ENCODE measurements at places on chromosomes 3 and 15.

GRCh38 chr15:74252721-74253120, 16.6 kb downstream of the CCDC33 start:
- DNase-seq = no peak

DNA sequence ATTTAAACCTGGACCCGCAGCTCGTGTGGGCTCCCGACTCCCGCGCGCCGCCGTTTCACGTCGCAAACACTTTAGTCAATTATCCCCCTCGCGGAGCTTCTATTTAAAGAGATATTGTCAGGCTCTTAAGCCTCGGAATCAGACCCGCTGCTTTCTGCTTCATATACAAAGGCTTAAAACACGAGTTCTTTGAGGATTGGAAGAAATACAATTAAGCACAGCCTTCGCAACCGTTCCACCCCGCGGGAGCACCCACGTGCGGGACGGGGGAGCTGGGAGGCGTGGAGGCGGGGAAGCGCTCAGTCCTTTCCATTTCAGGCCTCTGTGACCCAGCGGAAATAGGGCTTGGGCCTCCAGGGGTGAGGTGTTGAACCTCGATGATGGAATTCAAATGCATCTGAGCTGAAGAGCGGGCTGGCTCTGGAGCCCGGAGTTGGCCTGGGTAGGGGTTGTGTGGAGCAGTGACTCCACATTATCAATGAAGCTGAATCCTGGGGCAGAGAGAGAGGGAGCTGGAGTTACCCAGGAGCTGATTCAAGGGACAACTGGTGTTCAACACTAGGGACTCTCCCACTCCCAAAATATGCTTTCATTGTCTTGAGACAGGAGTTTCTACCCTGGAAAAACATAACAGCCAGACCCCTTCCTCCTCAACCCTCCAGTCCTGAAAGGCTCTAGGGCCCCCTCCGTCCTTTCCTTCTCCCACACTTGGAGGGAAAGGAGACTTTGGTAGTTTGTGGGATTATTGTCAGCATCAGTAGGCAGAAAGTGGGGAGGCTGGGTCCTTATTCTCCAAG, 2.4 kb downstream of the ANKRD63 start:
- no peak for DNase-seq

DNA sequence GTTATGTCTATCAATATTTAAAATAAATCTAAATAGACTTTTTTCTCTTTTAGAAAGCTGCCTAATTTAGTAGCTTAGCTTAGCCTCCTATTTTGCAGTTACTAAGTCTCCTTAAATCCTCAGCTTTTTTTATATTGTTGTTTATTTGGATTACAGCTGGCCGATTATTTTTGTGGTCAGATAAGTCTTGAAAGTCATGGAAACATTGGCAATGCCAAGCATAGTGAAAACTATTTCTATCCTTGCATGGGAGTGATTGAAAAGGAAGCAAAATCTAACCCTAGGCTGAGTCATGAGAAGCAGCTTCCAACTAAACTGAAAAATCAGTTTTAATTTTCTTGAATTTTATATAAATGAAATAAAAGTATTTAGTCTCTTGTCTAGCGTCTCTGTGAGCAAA, 1063.0 kb upstream of the GBE1 start:
- DNase-seq = no peak

- no peak for DNase-seq
These were observed 105.4 kb downstream of the SCAPER start for GRCh38 chr15:76799760-76800159.

DNA sequence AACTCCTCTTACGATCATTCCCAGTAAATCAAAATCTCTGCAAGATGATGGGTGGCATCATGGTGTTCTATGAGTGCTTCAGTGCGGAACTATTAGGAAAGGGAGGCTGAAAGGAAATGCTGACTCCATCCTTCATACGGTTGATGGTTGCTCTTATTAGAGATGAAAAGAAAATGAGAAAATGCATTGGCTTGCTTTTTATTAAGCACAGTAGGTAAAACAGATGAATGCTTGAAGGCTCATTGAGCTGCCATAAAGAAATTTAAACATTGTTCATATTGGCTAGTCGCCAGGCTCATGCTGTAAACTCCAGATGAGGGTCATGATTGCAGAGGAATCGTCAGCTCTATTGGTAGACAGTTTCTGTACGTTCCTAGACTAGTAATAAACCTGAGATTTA, 115.8 kb downstream of the EPHA3 start:
- no peak for DNase-seq

DNA sequence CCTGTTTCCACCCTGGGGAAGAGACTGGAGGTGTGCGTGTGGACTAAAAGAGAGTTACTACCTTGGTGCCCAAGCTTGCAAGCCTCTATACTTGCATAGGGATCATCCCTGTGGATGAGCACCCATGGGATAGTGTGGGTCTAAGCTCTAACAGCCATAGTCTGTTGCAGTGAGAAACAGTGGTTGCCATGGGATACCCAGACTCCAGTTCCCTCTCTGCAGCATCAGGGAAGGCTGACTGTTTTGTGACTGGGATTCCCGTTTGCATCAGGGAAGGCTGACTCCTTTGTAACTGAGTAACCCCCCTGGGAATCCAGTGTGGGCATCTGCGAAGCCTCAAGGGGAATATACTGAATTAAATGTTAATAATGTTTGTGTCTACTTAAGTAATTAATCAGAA, 196.1 kb downstream of the ZNF621 start:
- no peak for DNase-seq

DNA sequence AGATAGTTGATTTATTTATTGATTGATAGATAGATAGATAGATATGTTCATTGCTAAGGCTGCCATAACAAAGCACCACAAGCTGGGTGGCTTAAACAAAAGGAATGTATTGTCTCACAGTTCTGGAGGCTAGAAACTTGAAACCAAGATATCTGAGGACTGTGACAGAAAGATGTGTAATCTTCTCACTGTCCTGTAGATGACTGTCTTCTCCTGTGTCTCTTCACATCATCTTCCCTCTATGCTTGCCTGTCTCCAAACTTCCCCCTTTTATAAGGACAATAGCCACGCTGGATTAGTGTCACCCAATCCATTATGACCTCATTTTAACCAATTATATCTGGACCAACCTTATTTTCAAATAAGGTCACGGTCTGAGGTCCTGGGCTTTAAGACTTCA, 40.9 kb downstream of the GNB4 start:
- no peak for DNase-seq

DNA sequence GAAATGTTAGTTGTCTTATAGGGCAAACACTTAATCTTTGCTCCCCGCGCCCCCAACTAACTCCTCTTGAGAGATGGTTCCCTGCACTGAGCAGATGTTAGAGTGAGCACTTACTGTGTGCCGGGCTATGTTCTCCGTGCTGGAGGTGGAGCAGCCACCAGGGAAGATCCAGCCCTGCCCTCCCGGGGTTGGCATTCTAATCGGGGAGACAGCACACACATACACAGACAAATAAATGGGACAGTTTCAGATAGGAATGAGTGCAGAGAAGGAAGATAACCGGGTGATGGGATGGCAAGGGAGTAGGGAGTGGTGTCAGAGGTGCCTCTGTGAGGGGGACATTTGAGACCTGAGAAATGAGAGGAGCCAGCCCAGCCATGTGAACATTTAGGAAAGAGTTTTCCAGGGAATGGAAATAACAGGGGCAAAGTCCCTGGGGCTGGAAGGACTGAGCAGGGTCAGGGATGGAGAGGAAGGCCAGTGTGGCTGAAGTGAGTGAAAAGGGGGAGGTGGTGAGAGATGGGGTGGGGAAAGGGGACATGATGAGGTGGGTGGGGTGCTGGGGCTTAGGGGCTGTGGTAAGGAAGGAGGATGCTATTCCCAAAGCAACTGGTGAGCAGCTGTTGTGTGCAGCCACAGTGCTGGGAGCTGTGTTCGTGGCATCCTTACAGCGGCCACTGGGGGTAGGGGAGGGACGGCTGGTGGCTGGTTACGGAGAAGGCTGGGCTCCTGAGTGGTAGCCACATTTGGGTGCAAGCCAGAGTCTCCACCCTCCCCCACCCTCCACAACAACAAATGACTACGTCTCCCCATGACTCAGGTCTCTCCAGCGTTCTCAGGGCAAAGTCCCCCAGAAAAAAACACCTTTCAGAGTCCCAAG, 15.4 kb upstream of the FGD5 start:
- DNase-seq = no peak

- no peak for DNase-seq
These were observed 20.0 kb upstream of the CMTM6 start for GRCh38 chr3:32522682-32523081.

DNA sequence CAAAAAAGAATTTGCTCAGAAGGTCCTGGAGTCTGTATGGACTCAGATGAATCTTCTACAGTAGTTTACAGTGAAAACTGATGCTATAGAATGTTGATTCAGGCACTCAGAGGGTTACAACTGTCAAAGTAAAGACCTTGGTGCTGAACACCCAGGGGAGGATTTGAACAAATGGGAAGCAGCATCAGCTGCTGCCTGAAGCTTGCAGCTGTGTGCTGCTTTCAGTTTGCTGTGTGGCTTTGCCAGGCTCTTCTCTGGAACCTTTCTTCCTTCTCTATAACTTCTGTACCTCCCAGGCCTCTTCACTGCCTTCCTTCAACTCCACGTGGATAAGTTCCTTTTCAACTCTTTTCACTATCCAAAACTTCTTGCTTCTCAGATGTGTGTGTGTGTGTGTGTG, 214.2 kb downstream of the GRM7 start:
- DNase-seq = no peak

- no peak for DNase-seq
These were observed 6.6 kb downstream of the CLSTN2 start for GRCh38 chr3:139941580-139941979.

- no peak for DNase-seq
These were observed 62.8 kb downstream of the XRN1 start for GRCh38 chr3:142385078-142385477.

GRCh38 chr15:68148039-68148438, 57.1 kb downstream of the CALML4 start:
- DNase-seq = no peak

DNA sequence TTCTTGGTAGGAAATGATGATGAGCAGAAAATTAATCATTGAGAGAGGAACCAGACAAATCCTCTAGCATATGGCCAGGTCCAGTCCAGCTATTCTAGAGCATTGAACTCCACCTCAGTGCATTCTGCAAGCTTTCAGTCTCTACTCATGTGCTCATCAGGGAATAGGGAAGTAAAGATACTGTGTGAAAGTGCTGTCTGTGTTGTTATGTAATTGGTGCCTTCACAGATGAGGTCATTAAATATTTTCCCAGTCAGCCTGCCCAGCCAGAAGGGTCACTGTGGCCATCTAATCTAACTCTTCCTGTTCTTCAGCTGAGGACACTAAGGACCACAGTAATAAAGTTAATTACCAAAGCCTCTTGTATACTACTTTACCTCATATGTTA, 28.2 kb downstream of the C3orf62 start:
- DNase-seq = no peak

DNA sequence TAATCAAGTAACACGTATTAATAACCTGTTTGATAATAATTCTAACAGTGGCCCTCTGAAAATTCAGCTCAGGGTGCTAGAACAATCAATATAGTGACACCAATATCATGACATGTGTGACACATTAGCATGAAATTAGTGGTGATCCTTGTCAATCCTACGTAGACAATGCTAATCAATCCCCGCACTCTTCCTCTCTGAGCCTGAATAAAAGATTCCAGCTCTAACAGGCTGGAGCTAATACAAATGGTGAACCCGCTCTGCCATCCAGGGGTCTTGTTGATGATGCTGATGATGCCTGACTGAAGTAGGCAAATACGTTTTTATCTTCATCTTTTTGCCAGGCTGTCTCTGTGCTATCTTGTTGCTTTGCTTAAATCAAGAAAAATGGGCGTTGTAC, 462.5 kb downstream of the MAGI1 start:
- no peak for DNase-seq

DNA sequence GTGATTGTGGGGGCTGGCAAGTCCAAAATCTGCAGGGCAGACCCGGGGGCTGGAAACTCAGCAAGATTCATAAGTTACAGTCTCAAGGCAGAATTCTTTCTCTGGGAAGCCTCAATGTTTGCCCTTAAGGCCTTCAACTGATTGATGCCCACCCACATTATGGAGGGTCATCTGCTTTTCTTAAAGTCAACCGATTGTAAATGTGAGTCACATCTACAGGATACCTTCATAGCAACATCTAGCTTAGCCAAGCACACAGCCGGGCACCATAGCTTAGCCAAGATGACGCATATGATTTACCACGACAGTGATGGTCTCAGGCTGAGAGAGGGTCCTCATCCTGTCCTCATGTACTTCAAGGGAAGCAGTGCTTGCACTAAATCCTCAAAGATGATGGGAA, 43.5 kb downstream of the IDH2 start:
- DNase-seq = no peak

DNA sequence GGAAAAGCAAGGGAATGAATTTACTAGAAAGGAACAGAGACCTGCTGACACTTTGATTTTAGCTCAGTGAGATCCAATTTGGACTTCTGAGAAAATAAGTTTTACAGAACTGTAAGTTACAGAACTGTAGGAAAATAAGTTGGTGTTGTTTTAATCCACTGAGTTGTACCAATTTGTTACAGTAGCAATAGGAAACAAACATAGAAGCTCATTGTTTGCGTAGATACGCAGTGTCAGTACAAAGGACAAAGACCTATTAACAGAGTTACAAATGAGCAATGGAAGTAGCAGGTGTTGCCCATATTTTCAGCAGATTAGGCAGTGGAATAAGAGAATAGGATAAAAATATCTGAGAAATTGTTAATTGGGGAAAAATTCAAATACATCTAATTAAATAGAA, 385.8 kb upstream of the CNTN6 start:
- no peak for DNase-seq

- no peak for DNase-seq
These were observed 459.9 kb downstream of the RAP2B start for GRCh38 chr3:153621953-153622352.

GRCh38 chr15:99956820-99957641, 223.8 kb upstream of the LYSMD4 start:
- DNase-seq = no peak

DNA sequence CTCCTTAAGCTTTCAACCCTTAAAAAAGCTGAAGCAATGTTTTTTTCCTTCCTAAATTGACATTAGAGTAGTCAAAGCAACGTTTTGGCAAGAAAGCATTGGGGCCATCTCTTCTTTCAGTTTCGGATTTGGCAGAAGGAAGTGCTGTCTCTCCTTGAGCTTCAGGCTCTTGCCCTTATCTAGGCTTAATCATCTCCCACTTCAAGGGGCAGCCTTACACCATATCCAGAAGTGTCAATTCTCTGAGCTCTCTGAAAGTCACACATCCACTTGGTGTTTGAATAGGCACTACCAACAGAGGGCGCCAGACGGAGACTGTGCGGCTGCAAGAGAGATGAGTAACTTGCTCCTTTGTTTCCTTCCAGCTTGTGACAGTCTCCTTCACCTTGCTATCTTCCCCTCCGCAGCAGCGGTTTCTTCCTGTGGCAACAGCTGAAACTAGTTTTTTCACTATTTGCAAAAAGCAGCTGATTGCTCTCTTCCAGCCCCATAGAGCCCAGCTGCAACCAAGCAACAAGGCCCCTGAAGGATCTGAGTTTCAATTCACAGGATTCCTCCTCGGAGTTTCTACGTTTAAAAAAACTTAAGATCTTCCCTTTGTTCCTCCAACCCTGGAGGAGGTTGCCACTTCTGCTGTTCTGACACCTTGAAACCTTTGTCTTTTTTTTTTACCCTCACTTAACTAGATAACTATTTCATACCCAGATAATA, 147.0 kb upstream of the SLCO3A1 start:
- DNase-seq = peak; percentile 74

All from spinal cord (tissue), 10 donors.